PC-9 (cell line): ENCODE measurements at places on chromosomes 5 and 9. TPM values are rescaled to one million over a fixed set of nuclear protein-coding genes. Genes with fewer than 3 reads are reported as not detected.

GRCh38 chr9:114317665-114318357, 5.1 kb upstream of the ORM1 start:
- DNase-seq, result no peak
- H3K36me3 ChIP-seq, result no peaks in the 10 kb centered on the region
- no peak overlapping the region for H3K27ac ChIP-seq
- H3K4me3 ChIP-seq, result no peak overlapping the region
- H3K4me1 ChIP-seq, result peaks cover 6% of the 10 kb centered on the region; the same call in 1 of the 2 replicates
- no peaks in the 10 kb centered on the region for H3K27me3 ChIP-seq

The INSL4 gene
- total RNA-seq, result not detected in 2 replicates

The AJM1 gene
- 5.3 and 5.9 TPM in 2 replicates for total RNA-seq

The PCDHB16 gene
- total RNA-seq, result not detected in 2 replicates

The CD74 gene
- total RNA-seq, result 41.1 and 52.0 TPM in 2 replicates

The GLRA1 gene
- not detected in 2 replicates for total RNA-seq

- no peaks in the 10 kb centered on the region for H3K4me1 ChIP-seq
- no peak overlapping the region for H3K4me3 ChIP-seq
- no peak for DNase-seq
- no peaks in the 10 kb centered on the region for H3K36me3 ChIP-seq
- no peak overlapping the region for H3K27ac ChIP-seq
Measured at GRCh38 chr5:74052441-74053221, 426.6 kb downstream of the ARHGEF28 start.

GRCh38 chr5:177988989-177989625, 6.9 kb downstream of the PROP1 start:
- no peaks in the 10 kb centered on the region for H3K4me1 ChIP-seq
- H3K27ac ChIP-seq, result no peak overlapping the region
- DNase-seq, result no peak
